K562 (cell line): ENCODE measurements at places on chromosomes 12 and 14. TPM values are rescaled to one million over a fixed set of nuclear protein-coding genes. Genes with fewer than 3 reads are reported as not detected.

DNA sequence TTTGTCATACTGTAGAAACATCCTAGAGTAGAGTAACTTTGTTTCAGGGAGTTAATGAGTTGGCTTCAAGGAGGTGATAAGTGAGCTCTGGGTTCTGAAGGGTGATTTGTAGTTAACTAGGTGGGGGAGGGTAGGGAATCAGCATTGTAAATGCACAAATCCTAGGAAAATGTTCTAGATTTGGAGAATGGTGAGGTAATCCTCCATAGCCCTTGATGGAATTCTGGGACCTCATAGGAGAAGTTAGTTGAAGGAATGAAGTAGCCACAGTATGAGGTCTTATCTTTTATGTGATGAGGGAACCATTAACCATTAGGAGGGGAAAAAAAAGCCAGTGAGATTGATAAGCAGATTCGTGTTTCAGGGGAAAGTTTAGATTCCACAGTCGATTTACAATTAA lies 8.0 kb downstream of the CNOT2 start:
- no peak for DNase-seq

GRCh38 chr14:75492832-75493591 lies 29.3 kb upstream of the BATF start:
- no peak for DNase-seq

GRCh38 chr14:88695870-88696269 lies 96.9 kb downstream of the EML5 start:
- DNase-seq: no peak

GRCh38 chr14:90578283-90578985 lies 181.6 kb downstream of the CALM1 start:
- peak; percentile 22 for DNase-seq

DNA sequence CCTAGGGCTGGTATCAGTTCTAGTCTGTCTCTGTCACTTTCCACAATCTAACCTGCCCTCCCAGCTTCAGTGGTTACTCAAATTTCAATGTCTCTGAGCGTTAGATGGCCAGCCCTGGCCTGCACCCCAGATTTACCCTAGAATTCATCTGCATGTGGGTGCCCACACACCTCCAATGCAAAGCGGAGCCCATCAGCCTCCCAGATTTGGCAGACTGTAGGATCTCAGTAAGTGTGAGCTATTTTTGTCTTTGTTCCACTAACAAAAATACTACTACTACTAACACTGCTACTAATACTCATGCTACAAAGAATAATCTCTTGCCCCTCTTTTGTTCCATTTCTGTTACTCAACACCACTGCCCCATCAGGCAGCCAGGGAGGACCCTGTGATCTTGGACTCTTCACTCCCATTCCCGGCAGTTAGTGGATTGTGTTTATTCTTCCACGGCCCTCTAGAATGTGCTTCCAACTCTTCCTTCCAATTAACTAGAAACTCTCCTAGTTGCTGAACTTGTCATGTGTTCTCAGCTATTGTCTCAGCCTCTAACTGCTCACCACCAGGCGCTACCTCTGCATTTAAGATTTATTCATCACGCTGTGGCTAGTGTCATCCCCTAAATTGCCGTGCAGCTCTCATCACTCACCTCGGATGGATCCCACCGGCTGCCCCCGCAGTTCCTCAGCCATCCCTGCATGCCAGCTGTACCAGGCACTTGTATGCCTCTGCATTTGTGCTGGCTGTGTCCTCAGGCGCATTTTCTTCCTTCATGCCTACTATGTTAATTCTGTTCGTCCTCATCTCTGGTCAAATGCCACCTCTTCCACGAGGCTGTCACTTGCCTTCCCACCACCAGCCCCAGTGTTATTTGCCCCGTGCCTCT lies 150.6 kb upstream of the HIF1A start:
- DNase-seq: no peak

DNA sequence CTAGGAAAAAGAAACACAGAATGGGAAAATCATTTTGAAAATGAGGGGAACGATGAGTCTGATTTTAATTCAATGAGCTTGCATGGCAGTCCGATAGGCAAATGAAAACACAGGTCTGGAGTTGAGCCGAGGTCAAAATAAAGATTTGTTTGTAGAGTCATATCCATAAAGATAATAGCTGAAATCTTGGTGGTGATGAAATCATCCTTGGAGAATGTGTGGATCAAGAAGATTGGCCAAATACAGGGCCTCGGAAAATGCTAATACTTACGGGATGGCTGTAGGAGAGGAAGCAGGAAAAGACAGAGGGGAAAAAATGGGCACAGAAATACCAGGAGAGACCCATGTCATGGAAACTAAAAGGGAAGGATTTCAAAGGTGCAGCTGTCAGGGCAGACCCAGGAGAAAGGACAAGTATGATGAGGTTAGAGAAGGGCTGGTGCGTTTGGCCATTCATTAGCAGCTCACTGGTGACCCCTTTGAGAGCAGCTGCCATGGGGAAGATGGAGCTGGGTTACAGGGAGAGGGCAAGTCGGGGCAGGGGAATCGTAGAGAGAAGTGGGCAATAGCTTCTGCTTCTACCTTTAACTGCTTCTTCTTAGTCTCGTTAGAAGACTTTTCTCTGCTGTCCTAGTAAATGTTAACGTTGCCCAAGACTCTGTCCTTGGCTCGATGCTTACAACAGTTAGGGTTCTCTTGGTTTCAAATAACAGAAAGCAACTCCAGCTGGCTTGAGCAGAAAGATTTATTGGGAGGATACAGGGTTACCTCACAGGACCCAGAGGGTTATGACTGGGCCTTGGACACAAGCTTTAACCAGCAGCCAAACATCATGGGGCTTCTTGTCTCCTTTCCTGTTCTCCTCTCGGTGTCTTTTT lies 161.8 kb downstream of the EFCAB11 start:
- DNase-seq: no peak

GRCh38 chr12:111436266-111436665 lies 30.5 kb downstream of the SH2B3 start:
- DNase-seq: no peak

- DNase-seq: no peak
These were observed 29.6 kb upstream of the PRMT8 start for GRCh38 chr12:3461391-3461790.

DNA sequence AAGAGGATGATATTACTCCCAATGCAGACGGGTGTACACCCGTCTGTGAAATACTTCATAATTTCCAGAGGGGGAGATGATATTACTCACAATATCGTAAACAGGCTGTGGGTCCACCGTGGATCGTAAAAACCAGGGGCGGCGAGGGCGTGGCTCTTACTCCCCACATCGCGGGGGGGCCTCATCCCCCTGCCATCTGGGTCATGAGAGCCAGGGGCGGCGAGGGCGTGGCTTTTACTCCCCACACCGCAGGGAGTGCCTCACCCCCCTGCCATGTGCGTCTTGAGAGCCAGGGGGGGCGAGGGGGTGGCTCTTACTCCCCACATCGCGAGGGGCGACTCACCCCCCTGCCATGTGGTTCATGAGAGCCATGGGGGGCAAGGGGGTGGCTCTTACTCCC lies 86.2 kb upstream of the GNG2 start:
- no peak for DNase-seq

DNA sequence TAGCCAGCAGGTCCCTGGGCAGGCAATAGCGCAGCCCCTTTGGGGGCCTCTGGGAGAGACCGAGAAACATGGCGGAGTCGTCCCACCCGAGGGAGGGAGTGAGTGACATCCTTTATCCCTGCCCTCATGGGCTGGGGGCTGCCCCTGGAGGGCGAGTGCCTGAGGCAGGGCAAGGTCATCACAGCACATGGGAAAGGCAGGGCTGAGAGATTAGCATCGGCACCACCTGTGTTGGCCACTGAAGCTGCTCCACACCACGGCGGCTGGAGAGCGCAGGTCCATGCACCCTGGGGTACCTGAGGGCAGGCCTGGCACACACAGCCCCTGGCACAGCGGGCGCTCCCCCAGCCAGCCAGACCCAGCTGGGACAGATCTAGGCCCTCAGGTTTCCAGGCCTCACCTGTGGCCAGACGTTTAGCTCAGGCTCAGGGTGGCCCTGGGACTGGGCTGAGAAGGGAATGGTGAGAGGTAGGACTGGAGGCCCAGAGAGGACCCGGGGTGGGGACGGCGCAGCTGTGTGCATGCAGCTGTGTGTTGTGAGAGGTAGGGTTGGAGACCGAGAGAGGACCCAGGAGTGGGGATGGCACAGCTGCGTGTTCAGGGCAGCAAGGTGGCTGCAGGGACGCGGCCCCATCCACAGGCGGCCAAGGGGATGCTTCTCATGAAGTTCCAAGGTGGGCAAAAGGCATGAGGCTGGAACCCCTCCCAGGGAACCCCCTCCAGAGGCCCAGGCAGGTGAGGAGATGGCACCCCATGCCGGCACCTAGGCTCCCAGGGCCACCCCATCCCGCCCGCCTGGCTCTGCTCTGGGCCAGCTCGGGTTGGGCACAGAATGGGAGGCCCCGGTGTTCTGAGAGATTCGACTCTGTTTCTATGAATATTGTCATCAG lies 74.1 kb downstream of the KIF26A start:
- no peak for DNase-seq

- DNase-seq: no peak
These were observed 120.9 kb downstream of the DAAM1 start for GRCh38 chr14:59309291-59309900.

GRCh38 chr14:92254786-92255185 lies 68.2 kb upstream of the SLC24A4 start:
- no peak for DNase-seq

GRCh38 chr12:123225443-123225842 lies 7.5 kb downstream of the MPHOSPH9 start:
- DNase-seq: no peak

DNA sequence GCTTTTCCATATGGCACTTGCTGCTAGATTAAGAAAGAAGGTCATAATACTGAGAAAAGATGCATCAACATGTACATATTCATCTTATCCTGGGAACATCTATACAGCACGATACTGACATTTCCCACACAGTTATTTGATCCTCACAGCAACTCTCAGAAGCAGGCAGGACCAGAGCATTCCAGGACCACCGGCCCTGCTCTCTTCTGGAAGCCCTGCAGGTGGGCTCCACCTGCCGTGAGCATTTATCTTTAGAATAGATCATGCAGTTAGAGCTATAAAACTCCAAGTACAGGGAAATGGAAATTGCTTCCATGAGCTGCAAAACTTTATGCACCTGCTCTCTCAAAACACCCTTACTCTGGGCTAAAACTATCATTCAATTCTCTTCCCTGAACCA lies 5.5 kb upstream of the BDKRB1 start:
- no peak for DNase-seq

GRCh38 chr12:117093918-117094630 lies 5.1 kb downstream of the TESC start:
- no peak for DNase-seq

DNA sequence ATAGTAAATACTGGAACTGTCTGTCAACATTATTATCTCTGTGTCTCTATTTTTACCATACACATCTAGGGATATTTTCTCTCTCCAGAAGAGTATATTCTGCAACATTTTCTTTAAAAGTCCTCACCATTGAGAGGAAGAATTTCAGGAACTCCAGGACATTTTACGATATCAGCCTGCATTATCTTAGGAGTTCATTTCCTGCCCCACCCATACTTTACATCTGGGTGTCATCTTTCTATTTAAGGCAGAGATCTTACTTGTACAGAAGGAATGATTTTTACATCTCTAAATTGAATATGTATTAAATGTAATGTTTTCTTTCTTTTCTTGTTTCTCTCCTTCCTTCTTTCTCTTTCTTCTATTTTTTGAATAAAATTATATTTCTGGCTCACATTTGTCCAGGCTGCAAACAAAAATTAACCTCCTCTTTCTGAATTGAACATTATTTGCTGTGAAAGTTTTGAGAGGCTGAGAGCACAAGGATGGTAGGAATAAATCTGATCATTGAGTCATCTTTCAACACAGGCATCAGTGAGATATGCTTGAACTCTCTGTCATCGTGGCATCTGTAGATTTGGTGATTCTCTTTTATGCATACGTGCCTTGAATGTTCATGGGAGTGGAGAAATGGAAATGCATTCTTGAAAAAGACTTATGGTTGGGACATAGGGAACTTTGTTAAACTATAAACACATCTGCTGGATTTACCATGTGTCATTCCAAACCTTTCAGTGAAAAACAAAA lies 753.6 kb downstream of the SLC16A7 start:
- DNase-seq: no peak

GRCh38 chr12:118059341-118060191 lies 1.4 kb downstream of the WSB2 start:
- DNase-seq: no peak

GRCh38 chr14:57725399-57726077 lies 140.4 kb downstream of the SLC35F4 start:
- DNase-seq: no peak

- DNase-seq: no peak
These were observed 1.1 kb downstream of the BTBD6 start for GRCh38 chr14:105249182-105250007.

OTX2 gene
- polyA plus RNA-seq: not detected in 2 replicates

PRH2 gene
- polyA plus RNA-seq: 0.81 TPM in 1 of 2 replicates, not detected in the other

SELPLG gene
- 1.2 and 2.8 TPM in 2 replicates for polyA plus RNA-seq

HOXC6 gene
- polyA plus RNA-seq: 2.3 and 3.5 TPM in 2 replicates

KRT82 gene
- not detected in 2 replicates for polyA plus RNA-seq

PPFIA2 gene
- not detected in 2 replicates for polyA plus RNA-seq
